ENCODE measurements at places on chromosomes 1 and 21.

- no peak for DNase-seq
These were observed 84.4 kb downstream of the NIBAN1 start for GRCh38 chr1:184889902-184890301.

GRCh38 chr1:28028873-28029654, 59.3 kb downstream of the EYA3 start:
- DNase-seq = peak; percentile 8

- DNase-seq = peak; percentile 29
These were observed 1.3 kb upstream of the HMGN2 start for GRCh38 chr1:26470878-26471497.

DNA sequence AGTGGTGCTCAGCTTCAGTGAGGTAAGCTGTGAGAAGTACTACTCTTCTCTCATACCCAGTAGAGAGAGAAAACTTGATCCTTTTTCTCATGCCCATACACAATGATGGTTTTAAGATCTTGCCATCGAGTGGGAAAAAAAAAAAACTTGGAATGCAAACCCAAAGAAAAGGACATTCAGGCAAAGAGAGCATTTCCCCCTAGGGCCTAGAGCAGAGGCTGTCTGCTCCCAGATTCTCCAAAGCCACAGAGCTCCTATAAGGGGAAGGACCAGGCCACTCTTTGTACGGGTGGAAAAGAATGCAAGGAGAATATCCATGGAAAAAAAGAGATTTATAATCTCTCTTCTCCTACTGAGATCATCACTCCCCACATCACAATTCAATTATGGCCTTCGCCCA, 34.9 kb downstream of the MROH9 start:
- no peak for DNase-seq

DNA sequence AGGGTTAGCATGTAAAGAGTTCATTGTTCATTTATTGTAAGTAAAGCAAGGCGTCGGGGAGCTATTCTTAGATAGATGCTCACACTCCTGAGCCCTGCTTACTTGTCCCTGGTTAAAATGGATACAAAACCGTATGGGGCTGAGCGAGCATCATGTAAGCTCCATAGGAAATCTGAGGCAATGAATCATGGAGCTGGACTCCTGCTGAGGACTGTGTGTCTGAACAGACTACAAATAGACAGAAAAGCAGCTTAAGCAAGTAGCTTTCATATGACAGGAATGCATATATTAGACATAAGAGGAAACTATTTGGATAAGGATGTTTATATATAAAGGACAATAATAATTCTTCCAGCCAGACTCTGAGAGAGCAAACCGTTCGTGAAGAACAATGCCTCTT, 604.9 kb upstream of the PTBP2 start:
- DNase-seq = no peak

DNA sequence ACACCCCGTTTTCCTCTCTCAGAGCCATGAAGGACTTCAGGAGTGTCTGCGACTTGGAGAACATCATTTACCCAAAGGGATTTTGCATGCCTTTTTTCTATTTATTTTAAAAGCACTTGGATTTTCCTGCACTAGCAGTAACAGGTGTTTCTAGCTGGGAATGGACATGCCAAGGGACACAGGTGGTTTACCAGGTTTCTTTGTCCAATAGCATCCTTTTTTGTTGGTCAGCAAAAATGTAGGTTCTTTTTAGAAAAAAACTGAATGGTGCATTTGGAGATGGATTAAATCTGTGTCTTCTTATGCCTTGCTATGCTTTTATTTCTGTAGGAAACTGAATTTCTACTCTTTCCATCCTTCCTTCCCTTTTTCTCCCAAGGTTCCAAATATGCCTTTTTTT, 132.8 kb upstream of the COL6A1 start:
- DNase-seq = no peak

- DNase-seq = no peak
These were observed 366.9 kb downstream of the TGFB2 start for GRCh38 chr1:218711884-218712674.

DNA sequence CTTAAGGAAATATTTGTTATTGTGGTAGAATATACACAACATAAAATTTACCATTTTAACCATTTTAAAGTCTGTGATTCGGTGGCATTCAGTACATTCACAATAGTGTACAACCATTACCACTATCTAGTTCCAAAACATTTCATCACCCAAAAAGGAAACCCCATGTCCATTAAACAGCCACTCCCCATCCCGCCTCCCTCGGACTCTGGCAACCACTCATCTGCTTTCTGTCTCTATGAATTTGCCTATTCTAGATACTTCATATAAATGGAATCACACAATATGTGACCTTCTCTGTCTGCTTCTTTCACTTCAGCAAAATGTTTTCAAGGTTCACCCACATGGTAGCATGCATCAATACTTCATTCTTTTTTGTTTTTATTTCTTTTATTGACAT, 51.3 kb downstream of the PTP4A2 start:
- DNase-seq = peak; percentile 37

DNA sequence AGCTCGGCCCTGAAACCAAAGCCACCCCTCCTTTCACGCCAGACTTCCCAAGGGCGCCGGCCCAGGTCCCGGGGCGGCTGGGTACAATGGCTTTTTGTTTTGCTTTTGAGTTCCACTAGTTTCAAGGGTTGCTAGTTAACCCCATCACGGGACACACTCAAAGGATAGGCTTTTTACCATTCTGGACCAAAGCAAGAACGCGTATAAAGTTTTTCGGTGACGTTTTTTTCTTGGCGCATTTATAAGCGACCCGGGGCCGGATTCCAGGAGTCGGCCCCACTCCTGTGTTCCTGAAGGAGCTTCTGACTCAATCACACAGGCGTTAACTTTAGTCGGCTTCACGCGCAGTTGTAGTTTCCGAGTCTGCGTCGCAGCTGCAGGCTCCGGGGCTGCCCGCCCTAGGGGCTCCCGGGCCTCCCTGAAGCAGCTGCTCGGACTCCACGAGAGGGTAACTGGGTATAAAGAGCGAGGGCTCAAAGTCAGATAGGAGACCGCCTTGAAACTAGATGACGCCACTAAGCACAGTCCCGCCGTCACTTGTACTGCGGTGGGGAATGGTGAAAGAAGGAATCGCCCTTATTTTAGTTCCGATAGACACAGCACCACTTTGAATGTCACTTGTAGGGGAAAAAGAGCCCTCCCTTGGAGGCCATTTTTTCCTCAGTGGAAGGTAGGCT, 707 bp upstream of the KLHL21 start:
- no peak for DNase-seq

DNA sequence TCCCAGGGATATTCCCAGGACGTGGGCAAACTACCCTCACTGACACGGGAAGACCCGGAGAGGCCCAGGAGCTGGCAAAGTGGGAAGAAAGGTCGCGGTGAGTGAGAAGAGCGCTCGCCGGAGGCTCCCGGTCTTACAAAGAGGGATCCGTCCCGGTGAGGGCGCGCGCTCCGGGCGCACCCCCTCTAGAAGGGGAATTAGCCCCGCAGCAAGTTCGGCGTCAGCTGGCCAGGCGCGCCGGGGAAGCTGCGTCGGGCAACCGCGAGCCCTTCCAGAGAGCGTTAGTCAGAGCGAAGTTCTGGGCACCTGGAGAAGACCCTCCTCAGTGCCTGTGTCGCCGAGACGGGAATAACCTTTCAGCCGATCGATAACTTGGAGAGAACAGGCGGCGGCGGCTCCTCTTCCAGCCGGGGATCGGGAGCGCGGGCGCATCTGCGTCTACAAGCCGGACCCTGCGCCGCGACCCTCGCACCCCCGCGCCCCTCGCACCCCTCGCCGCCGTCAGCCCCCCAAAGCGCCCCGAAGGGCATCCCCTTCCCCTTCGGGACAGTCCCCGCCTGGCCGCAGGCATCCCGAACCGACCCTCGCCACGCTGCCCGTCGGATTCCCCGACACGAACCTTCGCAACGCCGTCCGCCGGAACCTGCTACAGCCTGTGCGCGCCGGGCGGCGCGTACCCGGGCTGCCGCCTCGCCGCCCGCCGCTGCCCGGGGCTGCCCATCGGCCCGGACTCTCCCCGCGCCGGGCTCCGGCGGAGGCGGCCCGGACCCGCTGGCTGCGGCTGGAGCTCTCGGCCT, 485 bp downstream of the SIPA1L2 start:
- DNase-seq = no peak

DNA sequence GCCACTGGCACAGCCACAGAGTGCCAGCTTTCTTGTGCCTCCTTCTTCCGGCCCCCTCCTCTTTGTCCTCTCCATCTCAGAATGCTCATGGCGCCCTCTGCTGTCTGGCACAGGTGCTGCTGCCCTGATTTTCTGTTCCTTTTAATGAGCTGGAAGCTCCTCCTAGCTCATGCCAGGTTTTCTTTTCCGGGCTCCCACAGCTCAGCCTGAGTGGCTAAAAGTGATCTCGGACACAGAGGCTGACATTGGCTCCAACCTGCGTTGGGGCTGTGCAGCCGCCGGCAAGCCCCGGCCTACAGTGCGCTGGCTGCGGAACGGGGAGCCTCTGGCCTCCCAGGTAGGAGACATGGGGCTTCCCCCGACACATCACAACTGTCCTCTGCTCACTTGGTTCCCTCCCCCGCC, 18.7 kb downstream of the CNTN2 start:
- DNase-seq = peak; percentile 37

DNA sequence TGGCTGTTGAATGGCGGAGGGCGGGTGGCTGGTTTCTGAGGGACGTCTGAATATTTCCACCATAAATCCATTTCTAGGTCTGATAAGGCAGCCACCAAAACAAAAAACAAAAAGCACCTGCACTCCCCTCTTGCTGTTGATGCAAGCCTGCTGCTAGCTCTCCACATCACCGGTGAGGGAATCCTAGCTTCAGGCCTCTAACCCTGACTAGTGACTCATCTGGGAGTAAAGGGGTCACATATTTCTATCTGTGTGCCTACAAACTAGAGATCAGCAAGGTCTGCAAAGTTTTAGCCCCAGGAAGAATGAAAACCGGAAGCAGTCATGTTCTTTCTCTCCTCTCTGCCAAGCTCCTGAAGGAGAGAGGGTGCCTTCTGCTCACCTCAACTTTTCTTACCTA, 10.3 kb upstream of the ERMAP start:
- peak; percentile 61 for DNase-seq

DNA sequence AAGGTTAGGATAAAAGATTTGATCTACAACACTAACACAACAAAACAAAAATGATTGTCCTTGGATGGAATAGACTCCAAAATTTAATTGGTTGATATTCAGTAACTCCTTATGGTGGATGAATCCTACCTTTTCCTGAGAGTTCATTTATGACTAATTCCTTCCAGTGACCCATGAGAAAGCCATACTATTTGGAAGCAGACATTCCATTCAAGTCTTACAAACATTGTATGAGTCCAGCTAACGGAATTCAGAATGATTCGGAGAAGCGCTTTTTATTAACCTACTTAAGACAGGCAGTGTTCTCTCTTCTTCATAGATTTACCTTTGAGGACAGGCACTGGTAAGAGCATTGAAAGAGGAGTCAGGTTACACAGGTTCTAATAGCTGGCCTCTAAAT, 155.6 kb upstream of the ZNF648 start:
- DNase-seq = no peak

GRCh38 chr1:186925881-186926669, 97.3 kb downstream of the PLA2G4A start:
- no peak for DNase-seq

GRCh38 chr1:39943471-39944290, 11.3 kb upstream of the MFSD2A start:
- DNase-seq = no peak

GRCh38 chr1:18950401-18951026, 6.0 kb downstream of the IFFO2 start:
- no peak for DNase-seq

- no peak for DNase-seq
These were observed 16.0 kb downstream of the KIF21B start for GRCh38 chr1:201007481-201007880.

DNA sequence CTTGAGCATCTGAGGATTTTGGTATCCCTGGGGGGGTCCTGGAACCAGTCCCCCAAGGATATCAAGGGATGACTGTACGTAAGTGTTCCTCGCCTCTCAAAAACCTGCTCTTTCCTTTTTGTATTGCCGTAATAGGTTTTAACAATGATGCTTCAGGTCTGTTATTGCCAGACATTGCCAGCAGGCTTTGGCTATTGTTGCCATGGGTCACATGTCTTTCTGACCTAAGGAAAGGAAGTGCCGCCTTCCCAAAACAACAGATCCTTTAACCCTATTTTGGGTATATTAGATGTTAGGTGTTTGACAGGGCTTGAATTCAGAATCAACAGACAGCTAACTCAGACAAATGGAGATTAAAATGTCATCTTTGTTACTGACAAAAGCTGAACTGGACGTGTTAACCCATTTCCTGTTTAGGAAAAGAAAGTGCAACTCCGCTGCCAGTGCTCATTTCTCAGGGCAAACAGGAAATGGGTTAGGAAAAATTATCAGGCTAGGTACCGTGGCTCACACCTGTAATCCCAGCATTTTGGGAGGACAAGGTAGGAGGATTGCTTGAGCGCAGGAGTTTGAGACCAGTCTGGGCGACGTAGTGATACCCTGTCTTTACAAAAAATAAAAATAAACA, 12.4 kb upstream of the PRPF38B start:
- DNase-seq = no peak

DNA sequence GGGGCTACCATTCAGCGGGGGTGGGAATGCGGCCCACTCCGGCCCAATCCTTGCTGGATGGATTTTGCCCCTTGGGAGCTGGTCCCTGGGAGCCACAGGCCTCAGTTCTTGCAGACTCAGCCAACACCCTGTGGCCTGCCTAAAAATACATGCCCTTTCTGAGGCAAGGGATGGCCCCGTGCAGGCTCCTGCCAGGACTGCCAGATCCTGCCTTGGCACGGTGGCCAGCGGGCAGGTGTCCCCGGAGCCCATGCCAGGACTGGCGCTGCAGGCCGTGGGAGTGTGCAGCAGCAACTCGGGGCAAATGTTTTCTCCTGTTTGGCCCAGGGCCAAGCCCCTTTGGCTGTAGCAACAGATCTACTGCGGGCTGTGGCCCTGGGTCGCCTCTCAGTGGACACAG, 1.6 kb upstream of the PANK4 start:
- DNase-seq = no peak

- no peak for DNase-seq
These were observed 111.4 kb downstream of the KCND3 start for GRCh38 chr1:111878091-111878490.

DNA sequence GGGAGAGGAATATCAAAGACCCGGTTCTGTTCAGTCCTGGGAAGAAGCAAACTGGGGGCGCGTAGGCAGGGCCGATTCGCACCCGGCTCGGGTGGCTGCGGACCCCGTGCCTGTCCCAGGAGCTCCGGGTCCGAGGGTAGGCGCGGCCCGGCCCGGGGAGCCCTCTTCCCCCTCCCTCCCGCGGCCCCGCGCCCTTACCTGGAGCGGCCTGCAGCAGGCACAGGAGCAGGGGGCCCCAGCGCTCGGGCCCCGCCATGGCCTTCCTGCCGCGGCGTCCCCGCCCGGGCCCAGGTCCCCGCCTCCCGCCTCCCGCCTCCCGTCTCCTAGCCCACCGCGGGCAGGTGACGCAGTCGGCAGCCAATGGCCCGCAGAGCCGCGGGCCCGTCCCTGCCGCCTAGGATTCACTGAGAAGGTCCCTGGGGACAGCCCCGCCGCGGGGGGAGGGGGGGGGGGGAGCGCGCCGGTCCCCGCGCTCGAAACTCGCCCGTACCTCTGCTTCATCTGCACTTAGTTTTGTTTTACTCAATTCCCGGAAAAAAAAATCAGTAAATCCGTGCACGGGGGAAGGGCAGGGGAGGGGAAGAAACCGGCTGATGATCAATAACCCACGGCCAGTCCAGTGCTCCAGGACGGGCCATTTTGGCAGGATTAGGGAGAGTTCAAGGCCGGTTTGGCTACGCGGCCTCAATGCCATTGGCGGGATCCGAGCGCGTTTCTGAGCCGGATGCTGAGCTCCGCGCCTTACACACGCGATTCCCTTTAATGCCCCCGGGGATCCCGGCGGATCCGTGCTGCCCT, at the start of gene IFNLR1:
Gene IFNLR1, minus strand, starts transcription at position 297 of the 798 bp plus-strand sequence. Its CDS starts 41 bp downstream, at position 256.
- DNase-seq = no peak

Measured in NCI-H226 (cell line).